ENCODE measurements at places on chromosomes 6 and 20. TPM values are rescaled to one million over a fixed set of nuclear protein-coding genes. Genes with fewer than 3 reads are reported as not detected.

Gene ASF1A
- 17.1 TPM for total RNA-seq

Gene SHLD1
- 8.1 TPM for total RNA-seq

Gene SLC24A3
- total RNA-seq, result 6.9 TPM

Gene SLC22A2
- not detected for total RNA-seq

Gene TFAP2C
- total RNA-seq, result 1.6 TPM

Gene STMND1
- 0.92 TPM for total RNA-seq

Measured in left colon (tissue), 2 donors.